Smooth muscle cell of trachea (primary cell): ENCODE measurements at places on chromosomes 3 and 15. TPM values are rescaled to one million over a fixed set of nuclear protein-coding genes. Genes with fewer than 3 reads are reported as not detected.

RTP3 gene
- total RNA-seq: not detected in 2 replicates

ECE2 gene
- total RNA-seq: under 0.01 TPM in 1 of 2 replicates, not detected in the other

DUOXA1 gene
- 0.17 TPM in 1 of 2 replicates, not detected in the other for total RNA-seq

CCNB2 gene
- total RNA-seq: 5.1 and 71.3 TPM in 2 replicates

CHST13 gene
- 0.15 and 0.17 TPM in 2 replicates for total RNA-seq

DLEC1 gene
- under 0.01 TPM in 1 of 2 replicates, not detected in the other for total RNA-seq

CEP97 gene
- 8.6 and 19.2 TPM in 2 replicates for total RNA-seq

PLAAT1 gene
- not detected in 2 replicates for total RNA-seq

CLDND1 gene
- 64.7 and 70.0 TPM in 2 replicates for total RNA-seq

SLITRK3 gene
- total RNA-seq: not detected in 2 replicates

SENP2 gene
- 33.7 and 40.6 TPM in 2 replicates for total RNA-seq

WWTR1 gene
- total RNA-seq: 33.2 and 39.6 TPM in 2 replicates

KBTBD8 gene
- total RNA-seq: 1.3 and 1.5 TPM in 2 replicates

PP2D1 gene
- total RNA-seq: not detected in 2 replicates

CPEB1 gene
- 36.7 and 42.7 TPM in 2 replicates for total RNA-seq

IL17RE gene
- 1.5 and 2.8 TPM in 2 replicates for total RNA-seq

CCR8 gene
- not detected in 2 replicates for total RNA-seq

PTPN9 gene
- 22.4 and 24.0 TPM in 2 replicates for total RNA-seq

AQR gene
- 20.2 and 29.8 TPM in 2 replicates for total RNA-seq

DZIP1L gene
- 26.3 and 34.2 TPM in 2 replicates for total RNA-seq

ST8SIA2 gene
- under 0.01 TPM in 1 of 2 replicates, not detected in the other for total RNA-seq

NUTM1 gene
- total RNA-seq: under 0.01 TPM in 1 of 2 replicates, not detected in the other

BLM gene
- 0.33 and 6.4 TPM in 2 replicates for total RNA-seq

ADCY5 gene
- total RNA-seq: 0.44 and 0.66 TPM in 2 replicates

B4GALT4 gene
- total RNA-seq: 19.6 and 20.0 TPM in 2 replicates

GNB4 gene
- 64.7 and 97.0 TPM in 2 replicates for total RNA-seq

C2CD4B gene
- 0.15 TPM in 1 of 2 replicates, not detected in the other for total RNA-seq

RNF168 gene
- total RNA-seq: 10.4 and 13.2 TPM in 2 replicates

ACAN gene
- total RNA-seq: under 0.01 and 3.6 TPM in 2 replicates

DNAH12 gene
- under 0.01 and 0.17 TPM in 2 replicates for total RNA-seq

ZNF662 gene
- total RNA-seq: 2.3 and 2.8 TPM in 2 replicates

RBP2 gene
- total RNA-seq: not detected in 2 replicates

TLR9 gene
- total RNA-seq: under 0.01 and 0.17 TPM in 2 replicates

SOX2 gene
- 0.15 TPM in 1 of 2 replicates, not detected in the other for total RNA-seq

SNTN gene
- total RNA-seq: not detected in 2 replicates

TRAT1 gene
- not detected in 2 replicates for total RNA-seq

C3orf20 gene
- under 0.01 TPM in 1 of 2 replicates, not detected in the other for total RNA-seq

ISLR gene
- total RNA-seq: 92.1 and 202 TPM in 2 replicates

ABI3BP gene
- total RNA-seq: 12.9 and 21.2 TPM in 2 replicates

GP9 gene
- total RNA-seq: not detected in 2 replicates

HRG gene
- not detected in 2 replicates for total RNA-seq

DYNLT2B gene
- total RNA-seq: 6.9 and 8.1 TPM in 2 replicates

CYP8B1 gene
- total RNA-seq: not detected in 2 replicates
